ENCODE measurements at places on chromosomes 5 and 9. TPM values are rescaled to one million over a fixed set of nuclear protein-coding genes. Genes with fewer than 3 reads are reported as not detected.

Gene CD72
- 0.12 TPM for total RNA-seq

DNA sequence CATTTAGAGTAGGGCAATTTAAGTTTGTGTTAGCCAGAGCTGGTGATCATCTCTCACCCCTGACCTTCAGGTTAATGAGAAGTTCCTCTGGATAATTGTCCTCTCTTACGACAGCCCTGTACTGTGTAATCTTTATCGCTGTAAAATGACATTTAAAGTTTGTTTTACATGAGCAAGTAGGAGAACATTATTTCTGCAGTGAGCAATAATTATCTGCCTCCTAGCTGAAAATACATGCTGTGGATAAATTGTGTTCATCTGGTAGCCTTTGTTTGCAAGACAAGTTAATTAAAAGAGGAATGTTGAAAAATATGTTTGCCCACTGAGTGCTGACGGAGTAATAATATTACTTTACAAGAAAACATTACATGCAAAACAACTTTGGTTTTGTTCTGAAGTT is 1083.8 kb upstream of the NUDT12 start:
- DNase-seq: no peak

Gene ITGA2
- total RNA-seq: 1.9 TPM

- DNase-seq: no peak
Observed at GRCh38 chr5:158770506-158770905, 329.2 kb downstream of the EBF1 start.

DNA sequence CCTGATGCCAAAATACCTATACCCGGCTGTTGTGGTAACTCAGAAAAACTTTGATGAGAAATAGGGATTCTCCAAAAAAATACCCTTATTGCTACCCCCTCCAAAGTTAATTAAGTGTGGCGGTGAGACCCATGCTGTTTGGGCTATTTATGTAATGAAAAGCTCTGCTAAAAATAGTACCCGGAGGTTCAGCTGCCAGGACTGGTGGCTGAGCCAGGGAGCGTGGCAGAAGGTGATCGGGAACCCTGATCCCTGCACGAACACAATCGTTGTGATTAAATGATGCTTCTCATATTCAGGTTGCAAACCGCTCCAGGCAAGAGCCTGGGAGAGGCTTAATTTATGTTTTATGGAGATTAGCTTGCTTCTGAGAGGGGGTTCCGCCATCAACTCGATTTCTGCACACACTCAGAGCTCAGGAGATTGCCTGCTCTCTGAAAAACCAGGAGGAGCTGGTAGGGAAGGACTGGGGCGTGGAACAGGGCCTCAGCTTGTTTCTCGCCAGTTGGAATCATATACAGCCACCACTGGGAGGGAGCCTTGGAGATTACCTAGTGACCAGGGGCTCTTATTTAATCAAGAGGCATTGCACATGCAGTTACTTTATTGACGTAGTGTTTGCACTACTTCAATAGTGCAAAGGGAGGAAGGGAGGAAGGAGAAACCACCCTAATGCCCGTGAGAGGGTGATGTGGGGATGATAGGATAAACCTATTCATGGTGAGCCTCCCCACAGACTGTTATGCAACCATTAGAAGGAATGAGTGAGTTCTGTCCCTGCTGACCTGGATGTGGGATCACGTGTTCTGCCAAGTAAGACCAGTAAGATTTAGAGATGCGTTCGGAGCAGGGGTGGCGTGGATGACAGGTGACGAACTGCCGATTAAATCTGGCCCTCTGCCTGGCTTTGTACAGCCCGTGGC is 23.4 kb downstream of the HRH2 start:
- DNase-seq: no peak

- no peak for DNase-seq
Observed at GRCh38 chr5:91383956-91384300, 811 bp upstream of the ARRDC3 start.

Gene SQSTM1
- total RNA-seq: 1,023 TPM

DNA sequence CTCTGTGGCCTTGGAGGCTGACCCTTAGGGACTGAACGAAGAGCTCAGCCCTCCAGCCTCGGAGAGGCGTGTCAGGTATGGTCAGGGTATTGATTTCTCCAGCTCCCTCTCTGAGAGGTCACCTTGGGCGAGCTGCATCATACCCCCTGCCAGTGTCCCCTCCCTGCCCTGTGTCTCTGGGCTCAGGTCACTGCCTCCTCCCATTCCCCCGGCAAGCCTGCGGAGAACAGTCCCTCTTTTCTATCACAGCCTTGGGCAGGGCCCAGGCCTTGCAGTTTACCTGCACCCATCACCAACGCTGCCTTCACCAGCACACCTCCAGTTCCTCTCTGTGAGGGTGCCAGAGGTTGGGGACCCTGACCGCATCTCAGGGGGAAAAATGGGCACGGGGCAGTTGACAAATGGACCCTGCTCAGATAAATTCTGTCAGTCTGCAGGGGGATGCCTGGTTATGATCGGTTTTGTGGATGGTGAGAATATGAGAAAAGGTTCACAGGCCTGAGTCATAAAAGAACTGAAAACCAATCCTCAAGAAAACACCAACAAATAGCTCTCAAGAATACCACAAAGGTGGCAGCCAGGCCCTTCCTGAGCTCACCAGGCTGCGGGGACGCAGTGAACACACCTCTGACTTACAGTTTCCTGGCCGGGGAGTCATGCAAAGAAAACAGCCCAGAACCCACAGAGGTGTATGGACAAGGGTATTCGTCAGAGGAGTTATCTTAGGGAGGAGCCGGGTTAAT is 24.7 kb upstream of the RXRA start:
- no peak for DNase-seq

- no peak for DNase-seq
Observed at GRCh38 chr5:43312699-43313034, 545 bp downstream of the HMGCS1 start.

- no peak for DNase-seq
Observed at GRCh38 chr9:123097430-123098095, 64.1 kb downstream of the GPR21 start.

GRCh38 chr9:110095161-110095595 is 112.8 kb downstream of the C9orf152 start:
- DNase-seq: no peak

- DNase-seq: no peak
Observed at GRCh38 chr5:135814316-135814715, 20.1 kb upstream of the SLC25A48 start.

DNA sequence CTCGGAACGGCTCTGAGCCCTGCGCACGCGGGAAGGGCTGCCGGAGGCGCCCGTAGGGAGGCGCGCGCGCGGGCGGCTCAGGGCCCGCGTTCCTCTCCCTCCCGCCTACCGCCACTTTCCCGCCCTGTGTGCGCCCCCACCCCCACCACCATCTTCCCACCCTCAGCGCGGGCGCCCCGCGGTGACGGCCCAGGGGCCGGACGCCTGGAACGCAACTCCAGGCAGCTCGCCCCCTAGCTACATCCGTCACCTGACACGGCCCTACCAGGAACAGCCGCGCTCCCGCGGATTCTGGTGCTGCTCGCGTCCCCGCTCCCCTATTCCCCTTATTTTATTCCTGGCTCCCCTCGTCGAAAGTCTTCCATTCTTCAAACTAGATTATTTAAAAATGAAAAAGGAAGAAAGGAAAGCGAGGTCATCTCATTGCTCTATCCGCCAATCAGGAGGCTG is at the start of gene CDKN2B-AS1:
CDKN2B-AS1 (plus strand) TSS at position 236 of the 450 bp plus-strand sequence.
- DNase-seq: no peak

GRCh38 chr9:123370108-123370507 is 14.1 kb downstream of the CRB2 start:
- DNase-seq: no peak

Gene STPG3
- not detected for total RNA-seq

- no peak for DNase-seq
Observed at GRCh38 chr5:14417792-14418765, 163.5 kb upstream of the OTULINL start.

DNA sequence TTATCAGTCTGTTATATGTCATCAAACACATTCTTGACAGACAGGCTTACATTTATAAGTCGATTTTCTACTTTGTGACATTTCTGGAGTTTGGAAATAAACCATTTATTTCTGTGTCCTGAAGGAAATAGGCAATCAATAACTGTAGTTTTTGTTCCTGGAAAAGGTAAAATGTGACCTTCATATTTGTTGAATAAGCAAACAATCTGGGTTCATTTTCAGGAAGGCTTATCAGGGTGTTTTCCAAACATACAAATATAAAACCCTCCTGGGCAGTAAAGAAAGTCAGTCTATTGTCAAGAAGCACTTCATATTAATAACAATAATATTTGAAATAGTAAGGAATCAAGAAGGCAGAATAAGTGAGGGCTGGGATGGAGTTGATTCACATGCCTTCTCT is 195.0 kb downstream of the SNCAIP start:
- no peak for DNase-seq

DNA sequence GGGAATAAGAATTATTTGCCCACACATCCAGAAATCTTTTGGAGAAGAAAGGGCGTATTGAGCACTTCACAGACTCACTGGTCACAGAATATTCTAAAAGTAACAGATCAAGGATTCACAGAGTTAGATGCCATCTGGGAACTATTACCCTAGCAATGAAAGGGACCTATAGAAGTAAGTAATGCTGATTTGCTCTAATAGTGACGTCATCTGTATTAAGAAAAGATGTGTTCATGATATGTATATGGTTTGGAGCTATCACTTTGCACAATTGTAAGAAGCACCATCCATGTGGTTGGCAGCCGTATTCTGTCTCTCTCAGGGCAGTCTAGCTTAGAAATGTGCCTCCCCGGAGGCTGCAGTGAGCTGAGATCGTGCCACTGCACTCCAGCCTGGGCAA is 52.8 kb upstream of the SV2C start:
- DNase-seq: no peak

DNA sequence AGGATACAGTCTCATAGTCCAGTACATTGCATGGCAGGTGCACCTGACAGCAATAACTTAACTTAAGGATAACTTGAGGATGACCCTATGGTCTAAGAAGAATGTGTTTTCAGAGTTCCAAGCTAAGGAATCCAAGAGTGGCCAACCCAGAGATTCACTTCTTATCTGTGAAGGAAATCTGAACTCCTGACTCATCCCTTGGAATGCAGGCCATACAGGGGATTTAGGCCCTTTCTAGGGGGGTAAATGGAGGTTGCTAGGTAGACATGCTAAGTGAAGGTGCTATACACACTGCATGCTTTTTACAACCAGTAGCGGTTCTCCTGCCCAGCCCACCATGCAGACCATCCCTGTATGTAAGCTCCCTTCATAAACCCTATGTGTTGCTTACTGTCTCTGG is 50.4 kb downstream of the HTR1A start:
- DNase-seq: no peak

GRCh38 chr9:110650261-110650660 is 18.3 kb upstream of the MUSK start:
- no peak for DNase-seq

Gene SHOC1
- not detected for total RNA-seq

Gene PCDHGA4
- not detected for total RNA-seq

DNA sequence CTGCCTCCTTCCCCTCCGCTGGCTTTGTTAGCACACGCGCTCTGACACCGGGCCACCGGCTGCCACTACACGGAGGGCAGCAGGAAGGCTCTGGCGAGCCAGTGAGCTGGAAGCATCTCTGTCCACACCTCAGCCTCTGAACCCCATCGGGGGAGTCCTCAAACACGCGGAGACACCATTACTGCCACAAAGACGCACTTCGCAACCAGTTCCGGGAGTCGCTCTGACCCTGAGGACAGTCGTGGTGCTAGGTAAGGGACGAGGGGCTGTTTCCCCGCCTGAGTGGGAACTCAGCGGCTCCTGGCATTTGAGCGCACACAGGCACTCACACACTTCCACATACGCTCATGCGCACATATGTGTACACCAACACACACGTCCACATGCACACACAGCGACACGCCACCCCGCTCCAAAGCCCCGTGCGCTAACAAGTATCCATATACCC is 160.0 kb downstream of the C9orf152 start:
- no peak for DNase-seq

Gene ENDOG
- 28.4 TPM for total RNA-seq

- no peak for DNase-seq
Observed at GRCh38 chr9:84839541-84839940, 170.0 kb downstream of the NTRK2 start.

Gene CYSRT1
- 12.7 TPM for total RNA-seq

Gene NTRK2
- total RNA-seq: 0.54 TPM

- no peak for DNase-seq
Observed at GRCh38 chr9:8564960-8565359, 765.4 kb upstream of the DMAC1 start.

DNA sequence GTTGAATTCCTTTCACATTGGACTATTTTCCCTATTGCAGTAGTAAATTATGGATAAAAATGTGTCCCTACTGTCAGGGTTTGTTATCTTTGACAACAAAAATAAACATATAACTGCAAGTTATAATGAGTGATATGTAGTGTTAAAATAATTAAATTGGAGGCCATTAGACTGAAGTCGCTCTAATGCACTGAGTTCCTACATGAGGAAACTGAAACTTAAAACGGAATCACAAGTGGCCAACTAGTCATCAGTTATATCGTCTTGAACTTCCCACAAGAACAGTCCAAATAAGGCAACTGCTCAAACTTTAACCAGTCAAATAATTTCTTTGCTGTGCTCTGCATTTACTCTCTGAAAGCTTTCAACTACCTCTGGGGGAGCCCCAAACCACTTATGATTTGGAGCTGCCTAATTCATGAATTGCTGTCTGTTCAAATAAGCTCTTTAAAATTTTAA is 2.1 kb upstream of the IFT74 start:
- peak; percentile 68 for DNase-seq

Gene JAKMIP2
- total RNA-seq: not detected

DNA sequence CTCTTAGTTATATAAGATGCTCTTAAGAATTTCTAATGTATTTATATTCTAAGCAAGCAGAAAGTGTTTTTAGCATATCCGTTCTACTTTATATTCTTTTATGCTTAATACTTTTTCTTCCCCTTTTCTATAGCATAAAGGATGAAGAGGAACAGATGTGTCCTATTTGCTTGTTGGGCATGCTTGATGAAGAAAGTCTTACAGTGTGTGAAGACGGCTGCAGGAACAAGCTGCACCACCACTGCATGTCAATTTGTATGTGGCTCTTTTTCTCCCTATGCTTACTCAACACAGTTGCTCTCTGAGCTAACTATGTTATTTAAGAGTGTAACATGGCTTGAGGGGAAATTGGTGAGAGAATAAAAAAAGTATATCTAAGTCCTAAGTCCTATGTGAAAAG is 37.6 kb upstream of the SETD9 start:
- no peak for DNase-seq

- no peak for DNase-seq
Observed at GRCh38 chr9:137116728-137117127, 2.2 kb upstream of the DPP7 start.

DNA sequence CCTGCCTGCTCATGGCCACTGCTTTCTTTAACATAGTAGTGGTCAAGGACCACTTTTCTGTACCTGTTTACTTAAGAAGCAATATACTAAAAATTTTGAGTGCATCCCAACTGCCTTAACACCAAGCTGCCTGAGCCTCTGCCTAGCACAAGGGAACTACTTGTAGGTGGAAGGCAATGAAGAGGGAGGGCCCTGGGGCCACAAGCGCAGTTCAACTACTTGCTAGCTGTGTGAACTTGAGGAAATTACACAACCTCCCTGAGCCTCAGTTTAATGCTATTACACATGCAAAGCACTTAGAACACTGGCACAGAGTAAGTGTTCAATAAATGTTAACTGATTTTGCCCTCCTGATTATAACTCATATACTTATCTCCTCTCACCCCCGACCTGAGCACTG is 6.3 kb downstream of the ARL15 start:
- DNase-seq: no peak

Gene LRRC19
- total RNA-seq: not detected

- DNase-seq: no peak
Observed at GRCh38 chr5:68285075-68285840, 69.7 kb downstream of the PIK3R1 start.
